NCI-H2107 (cell line): ENCODE measurements at places on chromosomes 5 and 9.
A peak's percentile ranks its signal among the peaks of the same experiment; 100 is the strongest.

- DNase-seq, result peak; percentile 29
Measured at GRCh38 chr9:35905912-35906679, at the start of gene HRCT1. Gene HRCT1 (plus strand): TSS chr9:35906202. CDS start chr9:35906288, 86 bp downstream.

DNA sequence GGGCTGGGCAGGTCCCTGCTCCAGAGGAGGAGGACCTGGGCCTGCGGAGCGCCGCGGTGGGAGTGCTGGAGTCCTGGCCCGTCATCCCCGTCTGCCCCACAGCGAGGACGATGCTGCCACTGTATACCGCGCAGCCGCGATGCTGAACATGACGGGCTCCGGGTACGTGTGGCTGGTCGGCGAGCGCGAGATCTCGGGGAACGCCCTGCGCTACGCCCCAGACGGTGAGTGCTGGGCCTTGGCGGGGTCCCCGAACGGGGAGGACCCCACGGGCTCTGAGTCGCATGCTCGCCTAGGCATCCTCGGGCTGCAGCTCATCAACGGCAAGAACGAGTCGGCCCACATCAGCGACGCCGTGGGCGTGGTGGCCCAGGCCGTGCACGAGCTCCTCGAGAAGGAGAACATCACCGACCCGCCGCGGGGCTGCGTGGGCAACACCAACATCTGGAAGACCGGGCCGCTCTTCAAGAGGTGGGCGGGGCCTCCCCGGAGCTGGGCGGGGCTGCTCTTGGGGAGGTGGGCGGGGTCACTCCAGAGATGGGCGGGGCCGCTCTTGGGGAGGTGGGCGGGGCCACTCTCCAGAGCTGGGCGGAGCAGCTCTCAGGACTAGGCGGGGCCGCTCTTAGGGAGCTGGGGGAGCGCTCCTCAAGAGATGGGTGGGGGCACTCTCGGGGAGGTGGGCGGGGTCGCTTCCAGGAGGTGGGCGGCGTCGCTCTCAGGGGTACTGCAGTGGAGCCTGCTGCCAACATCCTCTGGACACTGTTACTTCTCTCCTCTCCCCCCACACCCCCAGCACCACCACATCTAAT is 13.1 kb downstream of the LRRC26 start:
- DNase-seq, result no peak

GRCh38 chr5:6029811-6030271 is 348.5 kb downstream of the MED10 start:
- peak; percentile 5 for DNase-seq

DNA sequence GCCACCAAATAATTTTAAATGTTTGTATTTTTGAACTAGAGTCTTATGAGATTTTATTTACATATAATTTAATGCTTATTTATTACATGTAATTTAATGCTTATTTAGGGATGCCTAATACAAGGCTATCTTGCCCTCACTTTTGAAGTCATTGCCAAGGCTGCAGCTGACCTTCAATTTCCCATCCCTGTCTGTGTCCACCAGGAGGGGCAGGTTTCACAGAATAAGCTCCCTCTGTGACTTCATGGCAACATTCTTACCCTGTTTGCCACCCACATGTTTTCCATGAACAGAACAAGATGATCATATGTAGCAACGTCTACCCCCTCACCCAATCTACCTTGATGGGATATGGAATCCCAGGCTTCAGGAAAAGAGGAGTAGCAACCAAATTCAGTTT is 27.0 kb downstream of the C5 start:
- no peak for DNase-seq

DNA sequence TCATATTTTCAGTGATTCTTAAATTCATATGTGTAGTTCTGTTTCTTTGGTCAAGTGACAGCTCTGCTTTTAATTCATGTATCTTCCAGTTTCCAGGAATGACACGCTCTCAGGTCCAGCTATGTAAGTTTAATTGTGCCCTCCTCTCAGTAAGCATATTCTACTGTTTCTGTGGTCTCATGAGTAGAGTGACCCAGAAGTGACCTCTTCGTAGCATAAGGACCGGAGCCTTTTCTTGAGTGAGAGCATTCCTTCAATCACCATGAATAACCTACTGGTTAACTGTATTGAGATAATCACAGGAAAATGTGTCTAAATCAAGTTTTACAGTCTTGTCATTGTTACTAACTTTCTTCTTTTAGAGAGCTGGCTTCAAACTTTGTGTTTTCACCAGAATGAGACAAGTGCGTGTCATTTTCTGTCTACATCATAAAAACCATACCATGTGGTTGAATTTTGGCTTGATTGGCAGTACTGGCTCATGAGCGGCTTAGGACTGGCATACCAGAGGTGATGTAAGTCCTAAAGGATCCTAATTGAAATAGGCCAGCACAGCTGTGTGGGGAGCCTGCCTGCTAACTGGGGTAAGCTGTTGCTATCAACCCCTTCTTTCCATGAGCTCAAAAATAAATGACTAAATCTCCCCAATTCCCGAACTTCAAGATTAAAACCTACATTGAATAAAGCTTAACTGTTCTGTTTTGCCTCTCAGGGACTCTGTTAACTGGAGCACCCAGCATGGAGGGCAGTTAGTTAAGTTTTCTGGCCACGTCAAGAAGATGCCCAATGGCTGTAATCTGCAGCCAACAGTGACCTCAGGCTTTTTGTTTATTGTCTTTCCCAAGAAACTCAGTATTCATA is 4.8 kb downstream of the ADAMTSL1 start:
- no peak for DNase-seq

DNA sequence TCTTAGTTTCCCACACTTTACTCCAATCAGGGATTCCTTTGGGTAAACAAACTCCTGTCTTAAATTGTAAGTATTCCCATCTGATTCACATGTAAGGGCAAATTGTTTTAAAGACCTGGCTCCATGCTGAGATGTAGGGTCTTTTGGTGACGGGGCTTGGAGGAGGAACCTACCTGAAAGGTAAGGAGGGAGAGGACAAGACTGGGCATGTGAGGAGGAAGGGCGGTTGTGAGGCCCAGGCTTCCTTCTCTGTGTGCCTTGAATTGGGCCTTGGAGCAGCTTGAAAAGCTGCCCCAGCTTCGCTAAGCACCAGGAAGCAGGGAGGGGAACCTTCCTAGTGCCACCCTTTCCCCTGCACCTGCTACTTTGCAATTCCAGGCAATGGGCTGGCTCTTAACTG is 86.8 kb downstream of the C9orf152 start:
- DNase-seq, result no peak

GRCh38 chr5:179343719-179344430 is 1.4 kb downstream of the ADAMTS2 start:
- no peak for DNase-seq

DNA sequence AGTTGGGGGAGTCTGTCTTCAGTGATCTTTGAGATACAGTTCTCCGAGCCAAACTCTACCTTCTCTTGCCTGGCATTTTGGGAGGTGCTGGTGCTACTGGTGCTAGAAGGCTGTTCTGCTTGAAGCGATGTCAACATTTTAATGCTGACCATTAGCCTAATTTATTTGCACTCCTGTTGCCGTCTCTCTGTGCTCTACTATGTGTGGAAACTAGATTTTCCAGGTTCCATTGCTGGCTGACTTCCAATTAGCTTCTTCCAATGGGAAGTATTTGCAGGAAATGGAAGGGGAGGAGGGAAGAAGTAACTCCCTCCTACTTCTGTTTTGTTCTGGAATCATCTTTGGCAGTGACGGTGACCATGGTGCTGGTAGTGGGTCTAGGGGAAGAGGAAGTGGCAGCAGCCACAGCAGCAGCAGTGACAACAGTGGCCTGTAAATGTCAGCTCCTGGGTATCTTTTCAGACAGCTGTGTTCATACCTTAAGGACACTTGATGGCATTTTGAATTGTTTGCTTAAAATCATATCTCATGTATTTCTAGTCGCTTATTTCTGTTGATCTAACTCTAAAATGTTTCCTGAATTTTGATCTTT is 7.9 kb downstream of the TXNDC8 start:
- no peak for DNase-seq

- no peak for DNase-seq
Measured at GRCh38 chr5:113190347-113190746, 213.7 kb downstream of the DCP2 start.

- no peak for DNase-seq
Measured at GRCh38 chr5:96870094-96871026, 5.9 kb upstream of the ERAP2 start.

GRCh38 chr5:89535411-89535810 is 652.4 kb upstream of the MEF2C start:
- DNase-seq, result no peak

DNA sequence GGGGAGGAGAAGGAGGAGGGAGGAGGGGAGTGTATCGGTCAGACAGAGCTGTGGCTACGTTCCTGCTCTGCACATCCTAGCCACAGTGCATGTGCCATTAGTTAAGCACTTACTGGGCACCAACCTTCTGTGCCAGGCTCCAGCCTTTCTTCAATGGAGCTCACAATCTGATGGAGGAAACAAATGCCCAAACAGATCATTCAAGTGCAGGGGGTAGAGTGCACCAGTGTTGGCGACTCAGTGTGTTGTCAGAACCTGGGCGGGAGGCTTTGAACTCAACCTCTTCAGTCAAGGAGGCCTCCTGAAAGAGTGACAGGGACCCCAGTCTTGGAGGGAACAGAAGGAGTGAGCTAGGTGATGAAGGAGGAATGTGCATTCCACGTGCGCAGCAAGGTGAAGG is 51.9 kb upstream of the SHB start:
- no peak for DNase-seq

- DNase-seq, result no peak
Measured at GRCh38 chr5:1280177-1281037, 14.5 kb downstream of the TERT start.

DNA sequence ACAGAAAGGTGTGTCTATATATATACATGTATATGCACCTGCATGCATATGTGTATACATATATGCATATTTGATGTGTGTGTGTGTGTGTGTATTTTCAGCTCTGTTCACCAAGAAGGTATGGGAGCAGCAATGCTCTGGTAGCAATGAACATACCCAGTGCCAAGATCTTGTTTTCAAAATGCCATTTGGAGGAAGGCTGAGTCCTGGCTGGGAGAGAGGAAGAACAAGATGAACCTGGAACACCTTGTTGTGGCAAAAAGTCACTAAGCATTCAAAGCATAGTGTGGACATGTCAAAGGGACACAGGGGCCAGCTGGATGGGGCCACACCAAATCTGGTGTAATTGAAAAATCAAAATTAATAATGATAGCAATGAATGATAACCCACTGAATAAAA is 31.8 kb upstream of the NEK6 start:
- DNase-seq, result no peak

DNA sequence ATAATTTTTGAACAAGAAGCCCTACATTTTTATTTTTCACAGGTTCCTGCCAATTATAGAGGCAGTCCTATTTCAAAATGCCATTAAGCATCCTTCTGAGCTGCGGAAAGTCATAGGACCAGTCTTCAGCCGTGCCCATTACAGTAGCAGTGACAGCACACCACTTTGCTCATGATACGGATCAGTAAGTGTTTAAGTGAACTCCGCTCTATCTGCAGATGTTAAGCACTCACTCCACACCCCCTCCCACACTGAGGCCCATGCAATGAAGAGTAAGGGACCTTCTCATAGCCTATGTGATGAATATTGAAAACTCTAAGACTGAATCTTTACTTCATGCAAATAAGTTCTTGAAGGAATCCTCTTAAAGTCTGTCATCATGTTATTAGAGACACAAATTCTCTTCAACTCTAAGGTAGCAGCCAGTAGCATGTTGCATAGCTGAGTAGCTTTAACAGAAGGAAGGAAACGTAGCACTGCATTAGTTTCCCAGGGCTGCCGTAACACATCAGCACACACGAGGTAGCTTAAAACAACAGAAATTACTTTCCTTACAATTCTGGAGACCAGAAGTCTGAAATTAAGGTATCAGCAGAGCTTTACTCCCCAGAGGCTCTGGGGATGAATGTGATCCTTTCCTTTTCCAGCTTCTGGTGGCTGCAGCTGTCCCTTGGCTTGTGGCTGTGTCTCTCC is 20.3 kb upstream of the TAF11L2 start:
- DNase-seq, result no peak

DNA sequence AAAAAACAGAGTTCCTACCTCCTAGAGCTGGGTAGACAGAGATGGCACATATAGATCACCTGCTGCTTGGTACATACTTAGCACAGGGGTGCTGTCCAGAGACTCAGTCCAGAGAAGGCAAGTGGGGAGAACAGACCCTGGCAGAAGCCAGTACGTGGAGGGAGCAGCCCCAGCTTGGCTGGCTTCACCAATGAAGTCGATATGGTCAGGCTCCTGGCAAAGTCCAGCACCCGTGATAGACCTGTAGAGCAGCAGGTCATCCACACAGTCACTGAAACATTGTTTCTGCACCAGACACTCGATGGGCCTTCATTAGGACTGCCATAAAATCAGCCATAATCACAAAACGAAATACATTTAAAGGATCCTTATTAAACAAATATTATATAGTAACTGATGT is 45.8 kb downstream of the WHRN start:
- no peak for DNase-seq

GRCh38 chr5:168865968-168866367 is 286.8 kb upstream of the PANK3 start:
- DNase-seq, result no peak

GRCh38 chr9:129726322-129727160 is 26.3 kb downstream of the PTGES start:
- DNase-seq, result peak; percentile 9

DNA sequence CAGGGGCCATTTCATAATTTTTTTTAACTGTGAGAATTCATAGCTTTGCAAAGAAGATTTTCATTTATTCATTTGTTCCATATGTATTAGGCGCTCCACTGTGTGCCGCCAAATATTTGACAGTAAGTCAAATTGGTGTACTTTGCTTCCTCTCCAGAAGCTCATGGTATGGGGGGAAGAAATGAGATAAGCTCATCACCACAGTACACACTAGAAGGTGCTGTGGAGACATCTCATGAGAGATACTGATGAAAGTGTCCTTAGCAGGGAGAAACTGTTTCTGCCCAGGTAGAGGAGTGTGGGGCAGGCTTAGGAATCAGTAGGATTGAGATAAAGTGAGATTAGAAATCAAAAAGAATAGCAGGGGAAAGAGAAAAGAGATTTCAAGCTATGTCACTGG is 136.2 kb downstream of the CDH6 start:
- DNase-seq, result no peak

DNA sequence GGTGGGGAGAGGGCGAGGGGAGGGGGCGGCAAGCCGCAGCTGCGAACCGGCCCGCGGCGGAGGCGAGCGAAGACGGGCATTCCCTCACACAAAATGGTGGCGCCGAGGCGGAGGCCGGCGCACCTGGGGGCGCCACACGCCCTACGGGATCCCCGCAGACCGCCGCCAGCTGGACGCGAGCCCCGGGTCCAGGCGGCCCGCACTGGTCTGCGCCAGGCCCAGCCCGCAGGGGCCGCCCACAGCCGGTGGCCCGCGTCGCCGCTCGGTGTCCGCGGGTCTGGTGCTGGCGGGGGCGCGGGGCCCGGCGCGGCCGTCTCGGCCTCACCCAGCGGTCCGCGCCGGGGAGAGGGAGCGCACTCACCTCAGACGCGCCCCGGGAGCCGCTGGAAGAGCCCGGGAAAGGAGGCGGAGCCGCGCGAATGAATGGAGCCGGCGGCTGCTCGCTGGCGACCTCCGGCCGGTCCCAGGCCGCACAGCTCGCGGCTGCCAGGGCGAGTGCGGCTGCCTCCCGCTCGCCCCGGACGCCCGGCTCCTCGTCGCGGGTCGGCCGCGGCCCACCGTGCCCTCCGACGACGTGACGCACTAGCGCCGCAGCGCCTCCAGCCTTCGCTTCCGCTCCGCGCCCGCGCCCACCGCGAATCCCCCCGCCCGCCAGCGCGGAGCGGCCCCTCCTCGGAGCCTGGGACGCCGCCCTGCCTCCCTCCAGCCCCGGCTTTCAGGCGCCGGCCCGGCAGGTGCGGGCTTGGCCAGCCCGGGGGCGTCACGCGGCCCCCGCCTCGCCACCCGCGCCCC is at the start of gene FAM169A:
Gene FAM169A, minus strand, starts transcription at position 584 of the 792 bp plus-strand sequence. CDS start 24,711 bp downstream, outside the sequence.
- peak; percentile 1 for DNase-seq

- no peak for DNase-seq
Measured at GRCh38 chr5:181205761-181206649, 1.0 kb upstream of the TRIM7 start.
